Neural crest cell (in vitro differentiated cells): ENCODE measurements at places on chromosomes 5 and 9.

GRCh38 chr9:124285903-124286291 is 28.1 kb downstream of the NEK6 start:
- no peaks in the 10 kb centered on the region for H3K36me3 ChIP-seq
- peak overlapping the region; percentile 45 for H3K4me3 ChIP-seq

DNA sequence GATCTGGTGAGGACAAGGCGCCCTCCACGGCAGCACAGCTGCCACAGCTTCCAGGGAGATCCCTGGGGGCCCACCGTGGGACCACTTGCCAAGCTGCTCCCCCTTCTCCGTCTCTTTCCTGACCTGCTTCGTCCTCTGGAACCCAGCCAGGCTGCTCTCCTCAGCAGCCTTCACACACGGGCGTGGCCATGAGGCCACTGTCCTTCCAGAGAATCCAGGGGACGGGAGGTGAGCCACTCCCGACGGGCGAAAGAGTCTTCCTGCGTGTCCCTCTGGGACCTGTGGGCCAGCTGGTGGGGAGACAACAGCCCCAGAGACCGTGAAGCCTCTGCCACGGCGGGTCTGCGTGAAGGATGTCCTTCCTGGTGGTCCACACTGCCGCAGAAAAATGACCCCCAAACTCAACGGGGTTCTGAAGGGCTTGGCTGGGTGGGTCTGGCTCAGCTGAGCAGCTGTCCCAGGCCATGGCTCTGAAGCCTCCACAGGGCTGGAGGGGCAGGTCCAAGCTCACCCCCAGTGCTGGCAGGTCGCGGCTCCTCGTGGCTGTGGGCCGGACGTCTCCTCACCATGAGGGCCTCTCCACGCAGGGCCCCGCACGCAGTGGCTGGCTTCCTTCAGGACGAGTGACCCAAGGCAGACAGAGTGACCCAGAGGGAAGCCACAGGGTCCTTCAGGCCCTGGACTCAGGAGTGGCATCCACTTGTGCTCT is 47.4 kb upstream of the NKD2 start:
- H3K27ac ChIP-seq = no peak overlapping the region
- H3K36me3 ChIP-seq = no peaks in the 10 kb centered on the region
- peaks cover 15% of the 10 kb centered on the region for H3K4me1 ChIP-seq

- H3K4me1 ChIP-seq = peaks cover 28% of the 10 kb centered on the region
- no peak overlapping the region for H3K4me3 ChIP-seq
- no peak for DNase-seq
Measured at GRCh38 chr9:86549920-86550319, 195.7 kb upstream of the TUT7 start.

DNA sequence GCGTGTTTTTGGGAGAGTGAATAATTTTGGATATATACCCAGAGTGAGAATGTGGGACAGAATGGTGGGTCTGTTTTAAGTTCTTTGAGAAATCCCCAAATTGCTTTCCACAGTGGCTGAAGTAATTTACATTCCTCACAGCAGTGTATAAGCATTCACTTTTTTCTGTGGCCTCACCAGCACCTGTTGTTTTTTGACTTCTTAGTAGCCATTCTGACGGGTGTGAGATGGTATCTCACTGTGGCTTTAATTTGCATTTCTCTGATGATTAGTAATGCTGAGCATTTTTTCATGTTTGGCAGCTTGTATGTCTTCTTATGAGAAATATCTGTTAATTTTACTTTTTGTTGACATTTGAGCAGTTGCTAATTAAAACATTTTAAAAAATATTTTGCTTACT is 9.4 kb upstream of the SPATA31D1 start:
- DNase-seq = no peak
- H3K4me1 ChIP-seq = peaks cover 19% of the 10 kb centered on the region
- no peak overlapping the region for H3K4me3 ChIP-seq
- no peak overlapping the region for H3K27ac ChIP-seq
- H3K36me3 ChIP-seq = no peaks in the 10 kb centered on the region

DNA sequence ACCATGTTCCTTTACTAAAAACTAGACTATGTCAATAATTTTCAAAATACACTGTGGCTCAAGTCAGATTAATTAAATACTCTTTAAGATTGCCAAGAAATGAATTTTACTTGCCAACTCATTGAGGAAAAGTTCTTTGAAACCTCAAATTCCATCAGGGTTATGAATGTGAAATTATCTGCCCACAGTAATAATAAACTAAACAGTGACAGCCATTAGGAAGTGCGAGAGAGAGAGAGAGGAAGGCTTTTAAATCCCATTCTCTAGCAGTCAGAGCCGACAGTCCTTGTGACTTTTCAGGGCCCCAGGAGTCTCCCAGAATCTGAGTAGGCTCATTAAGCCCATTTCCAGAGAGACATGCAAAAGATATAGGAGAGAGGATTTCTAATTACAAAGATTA is 236.1 kb downstream of the MARCHF11 start:
- H3K27ac ChIP-seq = no peak overlapping the region
- H3K27me3 ChIP-seq = no peaks in the 10 kb centered on the region
- no peak overlapping the region for H3K4me3 ChIP-seq
- H3K36me3 ChIP-seq = peaks cover 26% of the 10 kb centered on the region
- no peak for DNase-seq

- H3K27me3 ChIP-seq = no peaks in the 10 kb centered on the region
- no peak overlapping the region for H3K4me3 ChIP-seq
- H3K36me3 ChIP-seq = no peaks in the 10 kb centered on the region
- H3K4me1 ChIP-seq = no peaks in the 10 kb centered on the region
- H3K27ac ChIP-seq = no peak overlapping the region
- DNase-seq = no peak
Measured at GRCh38 chr5:100950985-100951384, 47.9 kb upstream of the ST8SIA4 start.
